ENCODE measurements at places on chromosomes 2 and 18. TPM values are rescaled to one million over a fixed set of nuclear protein-coding genes. Genes with fewer than 3 reads are reported as not detected.

SP140 gene
- total RNA-seq, result 0.32 TPM

ALPG gene
- not detected for total RNA-seq

B3GNT7 gene
- 47.2 TPM for total RNA-seq

AGXT gene
- total RNA-seq, result not detected

SULT1C2 gene
- 2.5 TPM for total RNA-seq

PARD3B gene
- 2.6 TPM for total RNA-seq

EFR3B gene
- total RNA-seq, result 0.45 TPM

PRKAG3 gene
- not detected for total RNA-seq

RAD51AP2 gene
- 0.11 TPM for total RNA-seq

VWA3B gene
- not detected for total RNA-seq

THSD7B gene
- total RNA-seq, result 0.16 TPM

SCYGR7 gene
- not detected for total RNA-seq

ASB18 gene
- total RNA-seq, result not detected

NT5DC4 gene
- total RNA-seq, result not detected

CNTNAP5 gene
- total RNA-seq, result not detected

GPR75 gene
- 2.4 TPM for total RNA-seq

XDH gene
- total RNA-seq, result 4.3 TPM

CPO gene
- total RNA-seq, result not detected

PIEZO2 gene
- total RNA-seq, result 3.7 TPM

CRYGC gene
- not detected for total RNA-seq

HOXD3 gene
- 0.90 TPM for total RNA-seq

SFT2D3 gene
- total RNA-seq, result 4.8 TPM

MC2R gene
- total RNA-seq, result not detected

RTP5 gene
- total RNA-seq, result not detected

GREB1L gene
- 2.2 TPM for total RNA-seq

LBX2 gene
- total RNA-seq, result 16.3 TPM

TMEM182 gene
- 0.98 TPM for total RNA-seq

TUBA3E gene
- not detected for total RNA-seq

GKN2 gene
- not detected for total RNA-seq

KCNE4 gene
- total RNA-seq, result 0.34 TPM

EDAR gene
- not detected for total RNA-seq

CNDP1 gene
- not detected for total RNA-seq

NIFK gene
- total RNA-seq, result 50.3 TPM

All from A375 (cell line).